ENCODE measurements at places on chromosomes 3 and 15.

- no peak for DNase-seq
Observed at GRCh38 chr3:60552581-60552980, 698.7 kb downstream of the FHIT start.

DNA sequence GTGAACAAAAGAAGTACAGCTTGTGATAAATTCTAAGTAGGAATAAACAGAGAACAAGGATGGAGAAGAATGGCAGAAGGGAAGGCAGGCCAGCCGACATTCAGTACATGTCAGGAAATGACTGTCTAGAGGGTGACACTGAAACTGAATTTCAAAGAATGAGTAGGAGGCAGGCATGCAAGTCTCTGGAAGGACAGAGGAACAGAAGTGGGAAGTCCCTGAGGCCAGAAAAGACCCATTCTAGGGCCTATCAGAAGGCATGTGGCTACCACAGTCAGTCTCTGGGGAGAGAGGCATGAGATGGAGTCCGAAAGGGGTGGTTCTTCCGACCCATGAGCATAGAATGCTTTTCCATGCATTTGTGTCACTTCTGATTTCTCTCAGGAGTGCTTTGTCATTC is 243.5 kb upstream of the UBE2E2 start:
- DNase-seq = no peak

DNA sequence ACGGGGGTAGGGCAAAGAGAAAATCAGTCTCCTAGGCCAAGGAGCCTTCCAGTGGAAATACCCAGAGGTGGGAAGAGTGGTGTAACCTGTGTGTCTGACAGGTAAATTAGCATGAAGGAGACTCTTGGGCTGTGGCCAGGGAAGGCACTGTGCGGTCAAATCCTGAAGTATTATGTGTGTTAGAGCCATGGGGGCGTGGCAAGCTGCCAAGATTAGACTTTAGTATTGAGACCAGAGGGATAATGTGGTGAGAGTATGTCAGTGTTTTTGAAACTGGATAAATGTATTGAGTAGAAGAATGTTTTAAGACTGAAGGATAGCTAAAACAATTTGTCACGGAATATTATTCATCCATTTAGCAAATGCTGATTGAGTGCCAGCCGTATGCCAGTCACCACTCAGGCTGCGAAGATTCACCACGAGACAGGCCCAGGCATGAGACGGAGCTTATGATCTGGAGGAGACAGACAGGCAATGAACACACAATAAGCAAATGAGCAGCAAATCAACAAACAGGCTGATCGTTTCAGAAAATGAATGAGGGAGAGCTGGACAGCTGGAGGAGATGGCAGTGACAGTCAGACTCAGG is 445.9 kb downstream of the MCTP2 start:
- DNase-seq = peak; percentile 33

- no peak for DNase-seq
Observed at GRCh38 chr3:183220828-183221227, 32.2 kb upstream of the B3GNT5 start.

GRCh38 chr3:125602752-125603649 is 7.7 kb upstream of the OSBPL11 start:
- DNase-seq = no peak

GRCh38 chr15:59147666-59148065 is 42.7 kb downstream of the CCNB2 start:
- no peak for DNase-seq

DNA sequence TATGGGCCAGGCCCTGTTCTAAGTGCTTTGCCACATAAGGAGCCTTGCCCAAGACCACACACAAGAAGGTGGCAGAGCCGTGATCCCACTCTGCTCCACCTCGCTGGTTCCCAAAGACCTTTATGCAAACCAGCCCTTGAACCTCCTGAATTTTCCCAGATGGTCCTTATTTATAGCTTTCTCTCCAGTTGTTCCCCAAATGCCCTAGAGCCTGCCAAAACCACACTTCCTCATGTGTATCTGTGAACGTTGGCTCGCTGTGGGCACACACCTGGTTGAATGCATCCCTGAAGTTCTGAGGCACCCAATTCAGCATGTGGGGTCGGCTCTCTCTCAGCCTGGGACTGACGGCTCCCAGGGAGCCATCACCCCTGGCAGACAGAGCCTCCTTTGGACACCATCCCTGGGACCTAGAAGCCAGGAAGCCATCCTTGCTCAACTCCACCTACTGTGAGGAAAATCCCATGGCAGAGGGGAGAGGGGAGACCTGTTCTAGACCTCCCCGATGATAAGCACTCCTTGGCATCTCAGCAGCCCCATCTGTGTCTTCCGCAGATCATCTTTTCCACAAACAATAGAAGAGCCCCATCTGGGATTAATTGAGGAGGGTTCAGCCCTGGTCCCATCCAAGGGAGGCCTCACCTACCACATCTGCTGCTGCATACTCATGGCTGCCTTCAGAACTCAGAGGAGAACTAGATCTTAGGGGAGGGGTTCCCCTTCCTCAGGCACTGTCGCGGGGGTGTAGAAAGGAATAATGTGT is 42.3 kb upstream of the LIMD1 start:
- no peak for DNase-seq

DNA sequence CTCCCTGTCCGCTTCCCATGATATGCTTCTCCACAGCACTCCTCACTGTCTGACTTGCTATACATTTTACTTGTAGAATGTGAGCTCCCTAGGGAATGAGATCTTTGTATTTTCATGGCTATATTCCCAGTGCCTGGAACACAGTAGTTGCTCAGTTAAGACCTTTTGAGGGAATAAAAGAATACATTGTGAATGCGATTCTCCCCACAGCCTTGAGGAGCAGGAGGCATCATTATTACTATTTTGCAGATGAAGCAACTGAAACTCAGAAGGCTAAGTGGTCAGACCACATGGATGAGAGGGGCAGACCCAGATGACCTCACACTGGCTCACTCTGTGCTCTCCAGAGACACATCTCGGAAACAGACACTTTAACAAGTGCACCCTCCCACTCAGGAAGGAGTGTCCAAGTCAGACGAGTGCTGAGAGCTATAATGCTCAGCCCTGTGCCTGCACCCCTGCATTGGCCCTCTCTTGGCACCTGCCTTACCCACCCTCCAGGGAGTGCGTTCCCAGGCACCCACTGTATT is 46.8 kb downstream of the SST start:
- no peak for DNase-seq

GRCh38 chr15:41894791-41895463 is 1.1 kb upstream of the SPTBN5 start:
- DNase-seq = peak; percentile 63

GRCh38 chr15:94451466-94451865 is 220.1 kb downstream of the MCTP2 start:
- no peak for DNase-seq

GRCh38 chr15:85523530-85523929 is 143.1 kb downstream of the AKAP13 start:
- DNase-seq = no peak

DNA sequence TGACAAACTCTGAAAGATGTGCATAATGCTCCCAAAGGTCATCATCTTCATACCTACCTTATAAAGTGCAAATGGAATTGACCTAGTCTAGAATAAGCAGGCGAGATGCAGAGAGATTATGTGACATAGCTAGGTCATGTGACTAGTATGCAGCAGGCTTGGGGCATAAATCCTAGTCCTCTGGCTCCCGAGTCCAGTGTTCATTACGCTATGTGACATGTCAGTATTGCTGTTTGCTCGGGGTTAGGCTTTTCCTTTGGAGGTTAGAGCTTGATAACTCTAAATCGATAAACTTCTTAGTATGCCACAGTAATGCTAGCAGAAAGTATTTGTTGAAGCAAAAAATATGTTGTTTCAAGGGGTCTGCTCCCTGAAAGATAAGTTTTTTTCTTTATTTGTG is 481.7 kb upstream of the TPRG1 start:
- no peak for DNase-seq

DNA sequence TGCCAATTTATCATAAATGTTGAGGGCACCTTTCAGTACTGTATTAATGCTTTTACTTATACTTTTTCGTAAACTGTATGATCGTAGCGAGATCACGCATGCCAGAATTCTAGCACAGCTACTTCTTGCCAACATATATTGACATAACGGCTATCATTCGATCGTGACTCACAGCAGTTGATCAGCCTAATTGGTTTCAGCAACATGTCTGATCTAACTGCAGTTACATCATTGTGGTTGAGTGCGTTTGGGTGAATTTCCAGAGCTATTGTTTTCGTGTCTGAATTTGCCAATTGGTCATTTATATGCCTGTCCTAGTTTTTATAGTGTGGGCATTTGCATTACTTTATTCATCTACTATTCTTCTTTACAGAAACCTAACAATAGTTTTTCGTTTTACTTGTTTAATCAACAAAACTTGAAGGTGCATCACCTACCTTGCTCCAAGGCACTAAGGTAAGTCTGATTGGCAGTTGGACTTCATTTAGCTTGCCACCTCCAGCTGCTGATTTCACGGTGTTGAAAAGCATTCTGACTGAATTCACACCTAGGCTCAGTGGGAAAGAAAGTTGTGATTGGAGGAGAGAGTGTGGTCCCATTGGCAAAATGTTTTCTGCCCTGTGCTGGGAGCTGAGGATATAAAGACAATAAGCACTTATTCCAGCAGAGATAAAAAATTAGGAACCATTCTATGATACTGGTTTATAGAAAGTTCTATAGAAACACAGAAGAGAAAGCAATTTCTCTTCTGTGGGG is 120.9 kb upstream of the RGMA start:
- no peak for DNase-seq

- DNase-seq = no peak
Observed at GRCh38 chr15:92527197-92527596, 128.4 kb downstream of the FAM174B start.

GRCh38 chr3:37526511-37526910 is 335.2 kb upstream of the CTDSPL start:
- DNase-seq = no peak

DNA sequence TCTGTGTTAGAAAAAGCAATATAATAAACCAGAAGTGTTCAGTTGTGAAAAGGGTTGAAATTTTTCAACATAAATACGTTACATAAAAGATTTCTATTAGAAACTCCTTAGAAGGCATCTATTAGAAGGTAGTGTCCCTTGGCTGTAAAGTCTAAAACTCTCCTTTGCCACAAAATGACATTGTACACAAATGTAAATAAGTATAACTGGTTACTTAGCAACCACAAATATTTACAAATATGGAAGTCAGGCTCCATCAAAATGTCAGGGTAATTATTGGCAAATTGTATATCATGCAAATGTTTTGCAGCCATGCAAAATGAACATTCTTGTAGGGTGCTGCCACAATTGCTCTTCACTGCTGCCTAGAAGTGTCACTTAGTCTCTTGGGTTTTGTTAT is 419.1 kb upstream of the CDIN1 start:
- no peak for DNase-seq

DNA sequence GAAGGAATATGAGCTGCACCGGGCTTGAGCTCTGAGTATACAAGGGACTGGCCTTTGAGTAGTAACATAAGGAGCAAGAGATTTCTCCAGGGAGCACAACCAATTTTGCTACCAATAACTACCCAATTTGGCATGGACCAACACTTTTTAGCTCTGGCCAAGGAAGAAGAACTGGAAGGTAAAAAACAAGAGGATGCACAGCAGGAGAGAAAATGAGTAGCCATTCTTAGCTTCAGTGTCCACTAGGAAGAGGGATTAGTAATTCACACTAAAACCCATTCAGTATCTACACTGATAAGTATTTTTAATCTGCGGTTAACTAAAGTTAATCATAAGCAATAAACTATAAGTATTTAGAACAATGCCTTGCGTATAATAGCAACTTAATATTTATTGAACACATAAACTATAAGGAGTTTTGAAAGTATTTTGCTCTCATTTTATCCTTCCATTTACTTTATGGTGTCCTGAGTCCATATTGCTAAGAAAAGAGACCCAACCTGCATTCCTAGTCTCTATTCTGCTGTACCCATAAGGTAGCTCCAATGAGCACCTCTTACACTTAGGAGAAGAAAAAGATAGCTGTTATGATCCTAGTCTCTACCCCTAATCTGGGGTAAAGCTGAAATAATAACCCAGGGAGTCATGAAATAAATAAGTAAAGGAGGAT is 268.9 kb downstream of the IGSF11 start:
- no peak for DNase-seq

DNA sequence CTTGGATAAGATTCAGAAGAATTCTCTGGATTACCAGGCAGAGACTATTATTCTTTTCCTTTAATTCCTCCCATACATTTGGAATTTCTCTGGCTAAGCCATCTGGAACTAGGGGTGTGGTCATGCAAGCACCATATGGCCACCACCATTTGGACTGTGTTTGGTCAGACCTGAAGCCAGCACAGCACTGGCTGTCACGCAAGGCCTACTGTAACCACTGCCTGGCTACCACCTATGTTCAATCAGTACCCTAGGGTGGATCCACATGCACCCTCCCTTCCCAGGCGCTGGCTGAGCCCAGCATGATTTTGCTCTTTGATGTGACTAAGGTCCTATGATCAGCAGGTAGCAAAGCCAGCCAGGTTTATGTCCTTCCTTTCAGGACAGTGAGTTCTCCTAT is 287.8 kb upstream of the GOLIM4 start:
- DNase-seq = no peak

DNA sequence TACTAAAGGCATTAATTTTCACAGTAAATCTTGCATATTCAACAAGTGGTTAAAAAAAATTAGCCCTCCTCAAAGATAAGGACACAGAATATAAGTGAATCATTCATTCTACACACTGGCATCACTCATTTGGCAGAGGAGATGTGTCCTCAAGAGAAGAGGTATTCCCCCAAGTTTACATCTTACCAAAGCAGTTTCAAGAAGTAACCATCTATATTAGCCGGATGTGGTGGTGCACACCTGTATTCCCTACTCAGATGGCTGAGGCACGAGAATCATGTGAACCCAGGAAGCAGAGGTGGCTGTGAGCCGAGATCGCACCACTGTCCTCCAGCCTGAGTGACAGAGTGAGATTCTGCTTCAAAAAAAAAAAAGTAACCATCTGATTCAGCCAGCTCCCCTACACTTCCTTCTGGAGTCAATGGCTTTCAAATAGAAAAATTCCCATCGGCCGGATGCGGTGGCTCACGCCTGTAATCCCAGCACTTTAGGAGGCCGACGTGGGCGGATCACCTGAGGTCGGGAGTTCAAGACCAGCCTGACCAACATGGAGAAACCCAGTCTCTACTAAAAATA is 15.4 kb downstream of the RAF1 start:
- DNase-seq = no peak

DNA sequence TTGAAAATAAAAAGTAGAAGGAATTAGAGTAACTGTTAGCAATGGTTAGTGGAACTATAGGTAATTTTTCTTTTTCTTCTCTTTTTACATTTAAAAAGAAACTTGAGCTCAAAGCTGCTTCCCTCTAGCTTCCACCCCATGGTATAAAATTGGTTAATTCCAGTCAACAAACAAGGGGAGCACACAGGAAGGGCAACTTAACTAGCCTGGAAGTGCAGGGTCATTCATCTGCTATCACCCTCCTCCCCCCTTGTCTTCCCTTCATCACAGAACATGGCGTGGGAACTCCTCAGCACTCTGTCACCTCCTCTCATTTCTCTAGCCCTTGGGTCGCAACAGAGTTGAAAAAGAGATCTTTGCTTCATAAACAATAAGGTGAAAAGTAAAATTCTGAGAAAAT is 20.0 kb downstream of the MASP1 start:
- no peak for DNase-seq

- DNase-seq = no peak
Observed at GRCh38 chr3:99522147-99522546, 116.2 kb upstream of the COL8A1 start.

- DNase-seq = no peak
Observed at GRCh38 chr3:120275618-120276017, 9.4 kb downstream of the GPR156 start.

GRCh38 chr15:83057696-83058376 is 9.2 kb downstream of the BTBD1 start:
- no peak for DNase-seq

GRCh38 chr3:22157848-22158247 is 406.8 kb upstream of the ZNF385D start:
- no peak for DNase-seq

GRCh38 chr3:7754653-7755441 is 746.8 kb upstream of the LMCD1 start:
- no peak for DNase-seq
